ENCODE measurements at places on chromosomes 7 and 10.

DNA sequence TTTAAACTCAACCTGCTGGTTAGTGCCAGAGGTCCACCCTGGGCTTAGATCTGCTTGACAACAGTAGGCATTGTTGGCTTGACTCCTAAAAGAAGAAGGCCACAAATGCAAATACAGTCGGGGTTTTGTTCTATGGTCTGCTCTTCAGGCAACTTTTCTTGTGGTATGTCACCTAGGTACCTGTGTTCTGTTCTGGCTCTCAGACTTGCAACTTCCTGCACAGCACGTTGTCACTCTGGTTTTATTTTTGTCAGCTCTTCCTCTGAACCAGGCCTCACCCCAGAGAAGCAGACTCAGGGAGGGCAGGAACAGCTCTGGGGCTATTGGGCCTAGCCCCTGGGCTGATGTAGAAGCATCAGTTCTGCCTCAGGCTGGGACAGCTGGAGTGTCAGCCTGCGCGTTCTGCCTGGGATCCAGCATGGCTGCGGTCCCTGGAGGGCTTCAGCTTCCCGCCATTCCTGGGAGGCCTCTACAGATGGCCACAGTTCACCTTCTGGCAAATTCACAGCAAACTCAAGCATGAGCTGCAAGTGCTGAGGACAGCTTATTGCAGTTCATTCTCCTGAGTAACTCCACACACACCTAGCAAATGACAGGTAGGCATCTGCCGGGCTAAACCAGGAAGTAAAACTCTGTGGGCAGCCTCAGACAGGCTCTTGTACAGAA lies 11.0 kb upstream of the PDCD4 start:
- no peak for DNase-seq

- DNase-seq, result no peak
These were observed 41.8 kb upstream of the TRIM8 start for GRCh38 chr10:102602272-102603045.

DNA sequence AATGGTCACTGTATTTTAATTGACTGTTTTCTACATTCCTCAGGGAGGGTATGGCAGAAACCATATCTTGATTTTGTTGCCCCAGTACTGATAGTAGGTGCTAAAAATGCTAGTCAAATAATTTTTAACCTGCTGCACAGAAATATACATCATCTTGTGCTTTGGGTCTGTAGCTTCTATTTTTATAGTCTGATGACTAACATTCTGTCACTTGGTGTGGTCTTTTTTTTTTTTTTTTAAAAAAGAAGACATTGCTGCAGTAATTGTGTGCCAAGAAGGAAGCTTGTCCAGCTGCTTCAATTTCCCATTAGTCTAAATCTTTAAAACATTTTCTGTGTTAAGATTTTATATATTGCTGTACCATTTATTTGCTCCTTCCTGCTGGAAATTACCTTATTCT lies 83.6 kb downstream of the ICA1 start:
- no peak for DNase-seq

DNA sequence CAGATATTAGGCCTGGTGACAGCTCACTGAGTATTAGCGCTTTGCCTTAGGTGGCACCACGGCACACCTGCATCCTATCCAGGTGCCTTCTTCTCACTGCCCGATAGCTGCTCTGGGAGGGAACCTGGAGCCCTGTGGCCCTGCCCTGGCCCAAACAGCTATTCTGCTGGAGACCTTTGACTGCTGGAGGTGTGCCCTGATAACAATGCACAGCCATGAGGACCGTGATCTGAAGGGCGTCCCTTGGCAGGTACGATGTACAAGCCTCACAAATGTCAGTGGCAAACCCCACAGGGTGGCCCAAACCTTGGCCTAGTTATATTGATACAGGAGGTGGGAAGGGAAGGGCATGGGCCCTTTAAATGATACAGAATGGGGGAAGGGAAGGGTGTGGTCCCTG lies 259.5 kb downstream of the GRID1 start:
- no peak for DNase-seq

- no peak for DNase-seq
These were observed 36.7 kb downstream of the EGFR start for GRCh38 chr7:55055479-55055878.

DNA sequence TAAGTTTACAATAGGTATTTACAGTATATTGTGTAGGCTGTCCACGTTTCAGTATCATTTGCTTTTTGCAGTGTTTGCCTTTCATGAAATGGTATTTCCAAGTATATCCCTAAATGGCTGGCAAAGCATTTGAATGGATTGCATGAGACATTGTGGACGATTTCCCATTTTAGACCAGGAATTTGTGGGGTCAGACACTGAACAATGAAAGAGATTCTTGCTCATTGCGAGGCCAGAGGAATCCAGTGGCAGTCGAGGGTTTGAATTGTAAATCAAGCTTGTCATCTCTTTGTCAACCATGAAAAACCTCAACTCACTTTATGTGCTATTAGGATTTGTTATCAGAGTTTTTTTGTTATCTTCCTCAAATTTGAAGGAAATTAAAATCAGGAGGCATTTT lies 70.8 kb downstream of the CREB5 start:
- no peak for DNase-seq

DNA sequence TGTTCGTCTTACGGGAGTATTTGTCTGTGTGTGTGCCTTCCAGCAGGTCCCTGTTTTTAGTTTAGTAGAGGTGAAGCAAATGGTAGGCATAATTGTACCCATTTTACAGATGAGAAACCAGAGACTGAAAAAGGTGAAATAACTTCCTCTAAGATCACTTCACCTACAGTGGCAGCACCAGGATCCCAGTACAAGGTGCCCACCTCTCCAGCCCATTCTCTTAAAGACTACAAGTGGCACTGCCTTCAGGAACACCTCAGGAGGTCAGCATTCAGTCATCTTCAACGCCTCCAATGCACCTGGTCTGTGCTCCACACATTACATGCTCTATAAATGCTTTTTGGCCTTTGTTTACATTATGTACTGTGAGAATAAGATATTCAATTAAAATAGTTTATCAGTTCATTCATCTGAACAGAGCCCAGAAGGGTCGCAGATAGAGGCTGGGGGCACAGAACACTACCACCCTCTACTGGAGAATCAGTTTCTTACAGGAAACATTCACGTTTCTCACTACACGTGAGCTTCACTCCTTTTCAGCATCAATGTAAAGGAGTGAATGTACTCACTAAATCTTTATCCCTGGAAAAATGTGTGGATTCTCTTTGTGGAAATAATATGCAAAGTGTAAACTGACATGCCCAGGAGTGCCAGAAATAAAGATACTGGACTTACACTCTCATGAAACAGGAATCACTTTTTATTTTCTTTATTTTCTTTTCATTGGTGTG lies 45.5 kb upstream of the ABLIM1 start:
- no peak for DNase-seq

Measured in urinary bladder (tissue), 4 donors.